ENCODE measurements at places on chromosomes 12 and 14.

- no peak for DNase-seq
Observed at GRCh38 chr12:89335452-89336244, 16.7 kb downstream of the DUSP6 start.

- no peak for DNase-seq
Observed at GRCh38 chr14:93245764-93246420, 38.8 kb downstream of the UBR7 start.

DNA sequence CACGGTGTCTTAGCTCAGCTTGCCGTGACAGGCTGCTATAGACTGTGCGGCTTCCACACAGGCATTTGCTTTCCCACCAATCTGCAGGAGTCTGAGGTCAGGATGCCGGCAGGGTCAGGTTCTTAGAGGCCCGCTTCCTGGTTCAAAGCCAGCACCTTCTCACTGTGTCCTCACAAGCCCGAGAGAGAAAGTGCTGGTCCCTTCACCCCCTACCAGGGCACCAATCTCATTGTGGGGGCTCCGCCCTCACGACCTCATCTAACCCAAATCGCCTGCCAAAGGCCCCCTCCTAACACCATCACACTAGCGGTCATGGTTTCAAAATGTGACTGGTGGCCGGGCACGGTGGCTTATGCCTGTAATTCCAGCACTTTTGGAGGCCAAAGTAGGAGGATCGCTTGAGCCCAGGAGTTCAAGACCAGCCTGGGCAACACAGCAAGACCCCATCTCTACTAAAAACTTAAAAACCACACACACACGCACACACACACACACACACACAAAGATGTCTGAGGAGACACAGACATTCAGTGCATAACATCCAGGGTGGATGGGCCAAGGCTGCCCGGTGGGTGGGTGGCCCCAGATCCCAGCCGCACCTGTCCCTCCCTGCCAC lies 26.8 kb downstream of the MMP17 start:
- DNase-seq, result no peak

- no peak for DNase-seq
Observed at GRCh38 chr12:21608196-21608595, 3.5 kb upstream of the GYS2 start.

- DNase-seq, result no peak
Observed at GRCh38 chr12:50679612-50680011, 84.3 kb upstream of the ATF1 start.

GRCh38 chr12:86389949-86390348 lies 133.8 kb upstream of the MGAT4C start:
- DNase-seq, result no peak

DNA sequence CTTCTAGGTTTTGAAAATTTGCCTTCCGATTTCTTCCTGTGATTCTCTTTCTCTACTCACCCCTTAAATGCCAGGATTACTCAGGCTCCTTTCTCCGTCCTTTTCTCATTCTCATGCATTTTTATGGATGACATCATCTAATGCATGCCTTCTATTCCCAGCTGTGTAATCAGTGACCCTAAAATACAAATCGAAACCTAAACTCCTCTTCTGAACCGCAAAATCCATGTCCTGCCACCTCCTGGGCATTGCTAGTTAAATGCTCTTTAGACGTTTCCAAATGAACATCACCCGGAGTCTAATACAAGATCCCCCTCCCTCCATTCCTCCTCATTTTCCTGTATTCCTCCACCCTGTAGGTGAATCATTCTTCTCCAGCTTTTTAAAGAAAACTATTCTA lies 1703.1 kb upstream of the FLRT2 start:
- DNase-seq, result no peak

DNA sequence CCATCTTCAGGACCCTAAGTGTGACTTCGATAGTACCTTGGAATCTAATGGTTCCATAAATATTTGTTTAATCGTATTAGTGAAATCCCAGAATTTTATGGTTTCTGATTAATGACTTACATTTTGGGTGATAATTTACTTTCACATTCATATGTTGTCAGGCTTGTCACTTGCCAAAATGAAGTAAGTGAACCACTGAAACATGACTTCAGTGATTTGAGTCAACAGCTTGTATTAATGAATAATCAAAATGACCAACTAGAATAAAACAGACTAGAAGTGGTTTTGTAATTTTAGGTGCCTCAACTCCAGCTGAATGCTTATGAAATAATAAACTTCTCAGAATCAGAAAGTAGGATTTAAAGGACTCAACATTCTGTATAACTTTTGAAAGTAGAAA lies 517.1 kb downstream of the PRKD1 start:
- DNase-seq, result peak; percentile 31

- DNase-seq, result no peak
Observed at GRCh38 chr12:3016191-3016590, 57.0 kb downstream of the TEAD4 start.

- no peak for DNase-seq
Observed at GRCh38 chr12:79949098-79949497, 14.2 kb upstream of the PPP1R12A start.

DNA sequence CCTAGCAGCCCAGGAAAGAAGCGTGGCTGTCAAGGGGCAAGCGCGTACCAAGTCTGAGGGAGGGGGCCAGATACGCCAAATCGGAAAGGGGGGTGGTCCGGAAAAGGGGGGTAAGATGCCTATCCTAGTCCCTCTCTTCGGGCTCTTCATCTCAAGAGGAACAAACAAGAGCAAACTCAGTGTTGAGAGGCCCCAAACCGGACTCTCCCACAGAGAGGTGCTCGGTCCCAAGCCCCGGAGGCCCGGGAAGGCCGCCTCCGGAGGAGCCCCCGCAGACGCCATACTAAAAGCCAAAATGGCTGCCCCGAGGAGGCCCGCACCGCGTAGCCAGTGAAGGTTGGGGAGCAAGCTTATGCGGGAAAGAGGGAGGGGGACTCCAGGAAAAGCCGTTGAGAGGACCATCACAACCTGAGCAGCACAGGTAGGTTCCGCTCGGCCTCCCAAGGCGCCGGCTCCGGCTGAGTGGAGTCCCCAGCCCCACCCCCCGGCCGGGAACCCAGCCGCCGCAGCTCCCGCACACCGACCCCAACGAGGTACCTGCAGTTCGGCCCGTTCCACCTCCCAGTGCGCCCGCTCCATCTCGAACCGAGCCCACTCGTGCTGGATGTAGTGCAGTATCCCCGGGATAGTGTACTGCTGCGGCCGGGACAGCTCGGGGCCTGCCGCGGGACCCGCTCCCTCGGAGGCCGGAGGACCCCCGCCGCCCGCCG lies at the start of gene AP4S1:
TSS of gene AP4S1 (plus strand) at position 283 of the 710 bp plus-strand sequence. CDS start 40,548 bp downstream, outside the sequence.
- DNase-seq, result no peak

DNA sequence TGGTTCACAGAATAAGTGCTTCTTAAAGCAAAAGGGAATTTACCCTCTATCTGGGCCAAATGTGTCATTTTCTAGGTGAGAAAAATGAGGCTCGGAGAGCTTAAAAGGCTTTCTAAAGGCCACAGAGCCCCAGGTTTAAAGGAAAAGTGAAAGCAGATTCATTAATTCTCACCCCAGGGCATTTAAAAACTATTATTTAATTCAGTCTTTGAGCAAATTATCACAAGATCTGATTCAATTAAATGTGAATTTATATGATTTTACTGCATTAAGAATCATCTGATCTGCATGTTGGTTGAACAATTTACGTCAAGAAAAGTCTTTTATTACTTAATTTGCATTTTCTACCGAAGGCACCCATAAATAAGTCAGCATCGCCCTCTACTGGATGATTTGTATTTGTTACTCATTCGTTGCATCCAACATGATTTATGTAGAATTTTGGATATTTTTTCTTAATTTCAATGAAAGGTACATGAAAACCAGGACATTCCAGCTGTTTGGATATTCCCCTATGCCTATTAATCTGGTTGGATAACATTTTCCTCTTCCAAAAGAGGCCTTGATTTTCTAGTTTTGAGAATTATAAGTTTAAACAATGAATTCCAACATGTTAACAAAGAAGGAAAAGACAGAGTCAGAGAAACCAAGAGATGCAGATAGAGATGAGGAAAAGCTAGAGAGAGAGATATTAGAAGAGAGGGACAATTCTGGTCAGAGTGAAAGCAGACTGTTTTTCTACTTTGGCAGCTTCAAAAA lies 19.1 kb upstream of the DHRS7 start:
- peak; percentile 76 for DNase-seq

- DNase-seq, result no peak
Observed at GRCh38 chr12:118326991-118327390, 45.7 kb downstream of the TAOK3 start.

DNA sequence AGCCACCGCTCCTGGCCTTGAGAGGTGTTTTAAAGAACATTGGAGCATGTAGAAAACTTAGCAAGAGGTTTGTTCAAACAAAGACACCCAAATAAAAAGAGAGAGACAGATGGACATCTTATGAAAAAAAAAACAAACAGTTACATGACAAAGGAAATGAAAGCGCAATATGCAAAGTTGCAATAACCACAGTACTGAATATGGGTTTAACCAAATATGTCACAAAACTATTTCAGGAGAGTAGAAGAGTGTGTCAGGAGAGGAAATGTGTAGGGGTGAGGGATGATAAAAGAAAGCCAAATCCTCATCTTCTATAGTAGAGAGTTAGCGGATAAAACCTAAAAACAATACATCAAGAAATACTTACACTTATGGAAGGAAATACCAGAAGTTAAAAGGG lies 98.4 kb downstream of the GTF2A1 start:
- DNase-seq, result no peak

Data from kidney glomerular epithelial cell (primary cell).